Psoas muscle (tissue), 8 donors: ENCODE measurements at places on chromosomes 4 and X. TPM values are rescaled to one million over a fixed set of nuclear protein-coding genes. Genes with fewer than 3 reads are reported as not detected.
A peak's percentile ranks its signal among the peaks of the same experiment; 100 is the strongest.

The PCDH10 gene
- 0.01 TPM for polyA plus RNA-seq

- DNase-seq = no peak
These were observed 221.2 kb downstream of the LDB2 start for GRCh38 chr4:16677001-16677944.

GRCh38 chr4:14054391-14054790, 426.9 kb upstream of the BOD1L1 start:
- DNase-seq = no peak

DNA sequence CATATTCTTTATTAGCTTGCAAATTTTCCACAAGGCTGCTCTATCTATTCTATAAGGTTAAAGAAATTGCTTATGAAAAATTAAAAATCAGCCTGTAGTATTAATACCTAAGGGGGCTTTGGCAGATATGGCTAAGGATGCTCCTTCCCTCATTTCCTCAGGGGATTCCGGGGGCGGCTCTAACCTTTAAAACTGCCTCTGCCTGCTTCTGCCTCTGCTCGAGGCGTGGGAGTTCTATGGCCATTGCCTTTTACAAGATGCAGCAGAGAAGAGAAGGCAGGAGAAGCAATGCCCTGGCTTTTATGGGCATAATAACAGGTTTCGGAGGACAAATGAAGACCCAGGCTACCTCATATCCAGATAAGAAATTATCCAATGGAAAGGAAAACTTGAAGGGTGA, 8.6 kb upstream of the CDKN2AIP start:
- no peak for DNase-seq

DNA sequence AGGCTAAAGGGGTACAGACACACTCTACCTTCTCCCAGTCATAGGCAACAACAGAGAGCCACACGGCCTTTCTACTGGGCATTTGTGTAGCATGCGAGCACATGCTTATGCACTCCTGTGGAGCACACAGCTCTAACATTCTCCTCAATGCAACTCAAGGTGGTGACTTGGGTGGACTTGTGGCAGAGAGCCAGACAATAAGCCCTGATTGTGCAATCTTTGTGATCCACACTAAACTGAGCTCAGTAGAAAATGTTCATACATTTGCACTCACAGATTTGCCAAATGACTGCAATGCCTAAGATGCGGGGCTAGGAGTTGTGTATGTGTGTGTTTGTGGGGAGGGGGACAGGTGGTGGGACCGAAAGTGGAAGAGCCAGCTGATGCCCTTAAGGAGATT, 31.4 kb upstream of the SETD7 start:
- no peak for DNase-seq

The NKX6-1 gene
- not detected for polyA plus RNA-seq

DNA sequence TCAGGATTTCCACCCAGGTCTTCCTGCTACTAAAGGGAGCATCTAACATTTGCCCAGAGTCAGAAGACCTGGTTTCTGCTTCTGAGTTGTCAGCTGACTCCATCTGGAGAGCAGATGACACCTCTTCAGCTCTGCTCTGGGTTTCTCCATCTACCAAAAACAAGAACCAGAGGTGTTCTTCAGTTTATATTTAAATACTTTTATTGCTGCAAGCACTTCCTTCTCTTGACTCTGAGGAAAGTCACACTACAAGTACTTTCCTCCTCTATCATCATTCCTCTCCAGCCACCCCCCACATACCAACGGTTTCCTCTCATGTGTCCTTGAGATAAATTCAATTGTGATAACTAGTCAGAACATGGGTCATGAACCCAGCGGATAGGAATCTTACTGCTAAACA, 88.4 kb downstream of the PPP3CA start:
- no peak for DNase-seq

- DNase-seq = no peak
These were observed 30.7 kb upstream of the TMPRSS11E start for GRCh38 chr4:68416591-68416990.

DNA sequence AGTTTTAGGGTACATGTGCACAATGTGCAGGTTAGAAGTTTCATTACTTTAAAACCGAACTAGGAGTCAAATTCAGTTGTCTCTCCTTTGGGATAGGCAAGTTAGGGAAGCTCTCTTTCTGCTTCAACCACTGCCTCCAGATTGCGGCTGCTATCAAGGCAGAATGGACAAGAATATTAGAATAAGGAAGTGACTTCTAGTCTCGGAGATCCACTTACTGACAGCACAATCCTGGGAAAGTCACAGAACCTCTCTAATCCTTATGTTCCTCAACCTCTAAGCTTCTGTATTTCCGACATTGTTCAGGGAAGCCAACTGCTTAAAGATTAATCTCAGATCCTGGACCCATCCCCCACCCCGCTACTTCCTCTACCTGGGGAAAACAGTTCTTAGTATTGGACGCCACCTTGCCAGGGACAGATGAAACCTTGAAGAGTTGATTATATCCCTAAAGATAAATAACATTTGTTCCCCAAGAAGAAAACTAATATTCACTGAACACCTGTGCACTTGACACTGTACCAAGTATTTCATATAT, 2.1 kb downstream of the NUP62CL start:
- no peak for DNase-seq

The HTRA3 gene
- polyA plus RNA-seq = 15.5 TPM

GRCh38 chr4:157300701-157301100, 80.2 kb downstream of the GRIA2 start:
- DNase-seq = no peak

DNA sequence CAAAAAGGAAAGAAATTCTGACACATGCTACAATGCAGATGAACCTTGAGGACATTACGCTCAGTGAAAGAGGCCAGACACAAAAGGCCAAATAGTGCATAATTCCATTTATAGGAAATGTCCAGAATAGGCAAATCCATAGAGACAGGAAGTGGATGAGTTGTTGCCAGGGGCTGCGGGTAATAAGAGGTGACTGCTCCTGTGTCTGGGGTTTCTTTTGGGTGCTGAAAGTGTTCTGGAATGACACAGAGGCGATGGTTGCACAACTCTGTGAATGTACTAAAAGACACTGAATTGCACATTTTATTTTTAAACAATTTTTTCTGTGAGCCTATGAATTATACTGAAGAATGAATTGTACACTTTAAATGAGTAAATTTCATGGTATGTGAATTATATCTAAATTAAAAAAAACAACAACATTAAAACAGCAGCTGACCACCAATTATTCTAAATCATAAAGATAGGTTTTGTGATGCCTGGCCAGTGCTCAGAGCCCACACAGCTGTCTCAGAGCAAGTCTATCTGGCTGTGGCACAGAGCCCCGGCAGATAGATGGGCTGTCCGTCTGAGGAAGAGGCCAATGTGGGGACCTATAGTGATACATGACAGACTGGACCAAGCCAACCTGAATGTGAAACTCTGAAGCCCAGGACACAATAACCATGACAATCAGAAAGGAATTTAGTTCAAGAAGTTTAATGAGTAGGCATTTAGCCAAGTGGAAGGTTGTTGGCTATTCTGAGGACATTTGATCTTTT, 23.5 kb upstream of the IRAK1 start:
- DNase-seq = no peak

The NDNF gene
- 3.0 TPM for polyA plus RNA-seq

DNA sequence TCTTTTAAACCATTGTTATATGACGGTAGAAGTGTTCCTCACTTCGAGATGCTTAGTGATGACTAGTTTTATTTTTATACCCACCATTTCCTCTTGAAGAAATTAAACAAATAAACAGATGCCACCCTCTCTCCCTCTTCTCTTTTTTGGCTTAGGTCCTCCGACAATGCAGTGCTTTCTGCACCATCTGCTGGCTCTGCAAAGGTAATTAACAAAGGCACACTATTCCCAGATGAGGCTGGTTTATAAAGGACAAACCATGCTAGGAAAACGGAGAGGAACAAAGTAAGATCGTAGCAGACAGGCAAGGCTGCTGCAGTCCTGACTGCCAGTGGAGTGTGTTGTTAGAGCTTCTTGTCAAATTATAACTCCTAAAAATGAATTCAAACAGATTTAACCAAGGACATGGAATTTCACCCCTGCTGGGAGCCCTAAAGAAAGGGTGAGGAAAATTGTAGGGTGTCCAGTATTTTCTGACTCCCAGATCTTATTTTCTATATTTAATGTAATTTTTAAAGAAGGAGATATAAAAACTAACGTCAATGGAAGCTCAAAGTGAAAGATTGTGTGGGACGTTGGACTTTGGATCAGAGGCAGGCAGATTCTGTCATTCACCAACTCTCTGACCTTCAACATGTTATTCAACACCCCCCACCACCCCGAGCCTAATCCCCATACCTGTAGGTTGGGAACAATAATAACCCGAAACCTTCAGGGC, 142.1 kb downstream of the CPEB2 start:
- no peak for DNase-seq

GRCh38 chr4:119315036-119315435, 6.9 kb downstream of the FABP2 start:
- no peak for DNase-seq

- DNase-seq = no peak
These were observed 31.0 kb upstream of the STX18 start for GRCh38 chr4:4572821-4573220.

GRCh38 chr4:94834501-94834900, 76.7 kb downstream of the BMPR1B start:
- DNase-seq = no peak

The NUP62CL gene
- 0.18 TPM for polyA plus RNA-seq

The ZCCHC4 gene
- 5.3 TPM for polyA plus RNA-seq

GRCh38 chrX:100636321-100636991, at the start of gene TSPAN6:
Gene TSPAN6, minus strand, starts transcription at chrX:100636806. Its CDS starts 112 bp downstream, at chrX:100636694.
- peak; percentile 86 for DNase-seq

The PABPC5 gene
- polyA plus RNA-seq = 0.32 TPM

The NSG1 gene
- 0.36 TPM for polyA plus RNA-seq

GRCh38 chr4:15533817-15534216, 64.1 kb downstream of the CC2D2A start:
- DNase-seq = no peak

The STAP1 gene
- 0.04 TPM for polyA plus RNA-seq

The LRAT gene
- polyA plus RNA-seq = 0.05 TPM

The CT47B1 gene
- not detected for polyA plus RNA-seq

- DNase-seq = no peak
These were observed 193.0 kb upstream of the PPP3CA start for GRCh38 chr4:101540336-101540735.

- no peak for DNase-seq
These were observed 98.8 kb downstream of the CASK start for GRCh38 chrX:41824551-41824950.

The GYPA gene
- not detected for polyA plus RNA-seq

DNA sequence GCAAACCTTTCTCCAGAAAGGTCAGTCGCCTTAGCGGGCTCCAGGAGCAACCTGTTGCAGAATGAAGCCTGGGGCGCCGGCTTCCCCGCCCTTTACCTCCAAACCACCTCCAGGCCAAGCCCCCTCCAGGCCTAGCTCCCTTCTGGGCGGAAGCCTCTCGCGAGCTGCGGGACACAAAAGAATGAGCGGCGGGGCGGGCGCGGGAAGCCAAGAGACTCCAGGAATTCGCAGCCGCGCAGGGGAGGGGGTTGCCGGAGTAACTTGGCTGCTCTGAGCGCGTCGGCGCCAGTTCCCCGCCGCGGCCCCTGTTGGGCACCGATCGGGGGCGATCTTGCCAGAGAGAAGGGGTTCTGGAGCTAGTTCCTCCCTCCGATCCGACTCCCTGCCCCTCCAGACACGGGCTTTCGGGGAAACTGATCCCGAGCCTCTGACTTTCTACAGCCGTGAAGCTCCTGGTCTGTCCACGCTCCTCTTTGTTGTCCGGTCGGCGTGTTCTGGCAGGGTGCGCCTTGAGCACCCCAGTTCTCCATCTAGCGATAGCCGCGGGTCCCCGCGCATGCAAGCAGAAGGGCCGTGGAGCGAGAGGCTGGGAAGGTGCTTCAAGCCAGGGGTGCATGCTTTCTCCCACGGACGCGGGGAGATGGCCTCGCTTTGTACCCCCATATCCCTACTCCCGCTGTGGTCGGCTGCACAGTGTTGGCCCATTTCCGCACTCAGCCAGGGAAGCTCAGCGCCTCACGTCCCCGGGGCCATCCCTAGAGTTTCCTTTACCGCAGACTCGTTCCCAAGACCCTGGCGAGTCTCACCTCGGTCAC, 1.2 kb downstream of the PROM1 start:
- no peak for DNase-seq

GRCh38 chr4:55121246-55121645, 4.1 kb downstream of the KDR start:
- no peak for DNase-seq

The CPZ gene
- polyA plus RNA-seq = 0.08 TPM

The TBC1D8B gene
- polyA plus RNA-seq = 0.49 TPM

GRCh38 chr4:34767407-34767806, 1476.9 kb downstream of the ARAP2 start:
- no peak for DNase-seq

DNA sequence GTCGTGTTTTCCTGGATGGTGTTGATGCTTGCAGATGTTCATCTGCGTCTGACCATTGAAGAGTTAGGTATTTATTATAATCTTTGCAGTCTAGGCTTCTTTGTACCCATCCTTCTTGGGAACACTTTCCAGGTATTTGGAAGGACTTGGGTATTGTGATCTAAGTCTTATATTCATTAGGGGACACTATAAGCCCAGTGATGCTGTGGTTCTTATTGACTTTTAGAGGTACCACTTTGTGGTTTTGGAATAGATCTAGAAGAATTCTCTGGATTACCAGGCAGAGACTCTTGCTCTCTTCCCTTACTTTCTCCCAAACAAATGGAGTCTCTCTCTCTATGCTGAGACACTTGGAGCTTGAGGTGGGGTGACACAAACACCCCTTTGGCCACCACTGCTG, 41.6 kb downstream of the AFM start:
- DNase-seq = no peak

The SPIN4 gene
- 0.14 TPM for polyA plus RNA-seq
